Right lobe of liver (tissue), 6 donors: ENCODE measurements at places on chromosomes 12 and 14. TPM values are rescaled to one million over a fixed set of nuclear protein-coding genes. Genes with fewer than 3 reads are reported as not detected.

- no peak for DNase-seq
Observed at GRCh38 chr12:67671419-67671818, 22.9 kb downstream of the DYRK2 start.

GRCh38 chr14:92470811-92471210 is 42.8 kb upstream of the RIN3 start:
- no peak for DNase-seq

GRCh38 chr14:104345621-104346462 is 207.5 kb downstream of the KIF26A start:
- no peak for DNase-seq

DNA sequence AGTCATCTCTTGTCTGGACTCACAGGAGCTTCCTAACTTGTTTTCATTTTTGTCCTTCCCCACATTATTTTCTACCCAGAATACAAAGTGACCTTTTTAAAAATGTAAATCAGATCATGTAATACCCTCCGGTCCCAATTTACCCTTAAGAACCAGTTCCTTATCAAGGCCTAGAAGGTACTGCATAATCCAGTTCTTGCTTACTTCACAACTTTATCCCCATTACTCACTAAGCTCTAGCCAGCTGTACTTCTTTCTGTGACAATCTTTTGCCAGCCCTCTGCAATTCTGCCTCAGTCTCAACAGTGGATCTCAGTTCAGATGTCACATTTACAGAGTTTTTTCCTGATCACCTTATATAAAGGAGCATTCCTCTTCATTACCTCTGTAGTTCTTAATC is 11.6 kb downstream of the RAP1B start:
- DNase-seq: no peak

P3H3 gene
- total RNA-seq: 1.6 TPM

SOX5 gene
- total RNA-seq: 14.8 TPM

SLC5A8 gene
- not detected for total RNA-seq
